ENCODE measurements at places on chromosomes 5 and 9.

DNA sequence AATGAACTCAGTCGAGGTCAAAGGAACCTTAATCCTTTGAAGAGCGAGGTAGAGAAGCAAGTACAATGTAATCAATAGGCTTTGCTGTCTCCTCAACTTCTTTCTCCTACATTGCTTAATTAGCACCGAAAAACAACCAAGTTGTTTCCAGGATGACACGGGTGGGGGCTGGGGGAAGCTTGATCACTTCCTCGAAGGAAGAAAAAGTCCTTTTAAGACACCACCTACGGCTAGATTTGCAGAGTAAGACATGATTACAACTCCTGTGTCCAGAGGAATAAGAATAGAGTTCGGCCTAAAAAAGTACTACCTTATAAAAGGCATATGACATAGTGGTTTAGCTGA lies 811 bp upstream of the ARRDC3 start:
- DNase-seq: no peak

DNA sequence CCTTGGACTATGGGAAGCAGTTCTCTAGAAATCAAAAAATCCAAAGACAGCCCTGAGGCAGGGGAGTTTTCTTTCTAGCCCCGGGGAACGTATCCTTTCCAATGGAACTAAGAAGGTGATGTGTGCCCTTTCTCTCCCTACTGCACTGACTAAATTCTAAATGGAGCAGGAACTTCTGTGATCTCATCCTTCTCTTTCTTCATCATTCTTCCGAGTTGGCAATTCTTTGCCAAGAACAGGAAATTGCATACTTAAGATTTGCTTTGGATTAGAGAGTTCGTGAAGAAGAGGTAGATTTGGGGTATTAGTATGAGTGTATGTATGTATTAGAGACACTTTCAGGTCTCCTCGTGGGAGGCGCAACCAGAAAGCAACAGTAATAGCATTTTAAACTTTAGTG lies 178.0 kb upstream of the PIK3R1 start:
- DNase-seq: no peak

DNA sequence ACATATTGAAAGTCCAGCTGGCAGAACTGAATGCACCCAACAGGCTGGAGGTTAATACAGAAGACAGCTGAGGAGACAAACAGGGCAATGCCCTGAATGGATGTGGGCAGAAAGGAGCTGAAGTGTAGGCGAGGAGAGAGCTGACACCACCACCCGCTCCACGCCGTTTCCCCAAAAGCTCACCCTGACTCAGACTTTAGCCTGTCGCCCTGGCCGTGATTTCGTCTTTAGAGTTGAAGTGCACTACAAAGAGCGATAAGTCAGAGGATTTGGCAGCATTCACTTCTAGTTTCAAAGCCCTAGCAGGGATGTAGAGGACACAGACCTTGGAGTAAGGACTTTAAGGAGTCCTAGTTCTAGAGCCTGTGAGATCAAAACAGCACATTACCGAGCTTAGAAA lies 2.2 kb upstream of the ERAP1 start:
- DNase-seq: no peak

- DNase-seq: no peak
Observed at GRCh38 chr5:108303086-108303485, 78.8 kb downstream of the FBXL17 start.

- DNase-seq: no peak
Observed at GRCh38 chr5:60598424-60598823, 101.5 kb downstream of the DEPDC1B start.

All from NCI-H2171 (cell line).